Pons (tissue), 1 donor: ENCODE measurements at places on chromosomes 4 and X.
A peak's percentile ranks its signal among the peaks of the same experiment; 100 is the strongest.

GRCh38 chr4:149980121-149980682 is 98.0 kb upstream of the DCLK2 start:
- DNase-seq, result no peak

GRCh38 chr4:127708985-127709384 is 21.2 kb upstream of the SLC25A31 start:
- DNase-seq, result no peak

DNA sequence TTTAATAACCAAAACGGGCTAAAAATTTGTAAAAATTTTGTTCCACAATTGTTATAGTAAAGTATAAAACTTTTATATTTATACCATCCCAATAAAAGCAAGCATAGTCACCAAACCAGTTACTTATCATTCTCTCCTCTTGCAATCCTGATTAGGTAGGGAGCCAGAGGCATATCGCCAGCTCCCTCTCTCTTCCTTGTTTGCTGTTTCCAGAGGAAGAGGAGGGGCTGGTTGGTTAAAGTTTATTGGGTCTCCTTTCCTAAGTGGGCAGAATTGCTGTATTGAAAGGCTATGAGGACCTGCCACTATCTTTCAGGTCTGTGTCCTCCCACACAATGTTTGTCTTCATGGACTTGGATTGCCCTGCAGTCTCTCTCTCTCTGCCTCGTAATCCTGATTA is 29.6 kb upstream of the BBS12 start:
- DNase-seq, result no peak

DNA sequence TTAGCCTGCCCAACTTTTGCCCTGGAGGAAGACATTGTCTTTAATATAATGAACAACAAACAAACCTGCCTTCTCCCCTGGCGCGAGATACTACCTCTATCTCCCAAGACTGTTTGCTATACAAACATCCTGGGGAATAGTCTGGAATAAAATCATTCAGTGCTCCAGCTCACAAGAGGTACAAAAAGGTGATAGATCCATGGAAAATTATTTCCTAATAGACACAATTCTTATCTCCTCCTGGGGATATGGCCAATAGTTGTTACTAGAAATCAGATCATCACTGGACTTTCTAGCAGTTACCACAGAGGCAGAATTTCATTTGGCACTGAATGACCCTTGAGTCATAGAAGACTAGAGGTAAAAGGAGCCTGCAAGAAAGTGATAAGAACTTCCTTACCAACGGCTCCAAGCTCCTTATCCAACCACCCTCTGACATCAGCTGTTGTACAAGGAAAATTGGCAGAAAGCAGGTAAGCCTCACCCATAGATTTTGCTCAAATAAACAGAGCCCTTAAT is 38.1 kb downstream of the MID1 start:
- no peak for DNase-seq

GRCh38 chr4:135249024-135249423 is 1047.4 kb upstream of the PABPC4L start:
- DNase-seq, result no peak

- DNase-seq, result no peak
Observed at GRCh38 chr4:173591760-173592159, 61.7 kb upstream of the HAND2 start.

- DNase-seq, result no peak
Observed at GRCh38 chr4:101419336-101420135, 72.2 kb upstream of the PPP3CA start.

- DNase-seq, result no peak
Observed at GRCh38 chr4:87034527-87034926, 99.7 kb downstream of the AFF1 start.

DNA sequence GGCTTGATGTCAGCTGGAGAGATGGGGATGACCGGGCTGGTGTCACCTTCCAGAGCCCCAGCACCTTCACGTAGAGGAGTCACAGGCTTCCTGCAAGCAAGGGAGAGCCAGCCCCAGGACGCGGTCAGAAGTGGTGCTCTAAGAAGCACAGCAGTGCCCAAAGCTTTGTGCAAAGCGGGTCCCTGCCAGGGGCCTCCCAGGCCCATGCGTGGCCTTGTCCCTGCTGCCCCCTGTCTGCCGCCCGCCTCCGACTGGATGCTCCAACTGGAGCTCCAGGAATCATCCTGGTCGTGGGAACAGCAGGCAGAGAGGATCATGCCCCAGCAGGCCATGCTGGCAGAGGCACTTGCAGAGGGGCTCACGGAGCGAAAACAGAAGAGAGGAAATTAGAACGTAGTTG is 40.1 kb upstream of the LRPAP1 start:
- DNase-seq, result no peak

- peak; percentile 79 for DNase-seq
Observed at GRCh38 chr4:47065051-47065481, 33.7 kb downstream of the GABRB1 start.

GRCh38 chrX:16082470-16083085 is 40.8 kb upstream of the GRPR start:
- DNase-seq, result no peak

- DNase-seq, result peak; percentile 51
Observed at GRCh38 chr4:139403462-139403861, 50.5 kb upstream of the RAB33B start.

DNA sequence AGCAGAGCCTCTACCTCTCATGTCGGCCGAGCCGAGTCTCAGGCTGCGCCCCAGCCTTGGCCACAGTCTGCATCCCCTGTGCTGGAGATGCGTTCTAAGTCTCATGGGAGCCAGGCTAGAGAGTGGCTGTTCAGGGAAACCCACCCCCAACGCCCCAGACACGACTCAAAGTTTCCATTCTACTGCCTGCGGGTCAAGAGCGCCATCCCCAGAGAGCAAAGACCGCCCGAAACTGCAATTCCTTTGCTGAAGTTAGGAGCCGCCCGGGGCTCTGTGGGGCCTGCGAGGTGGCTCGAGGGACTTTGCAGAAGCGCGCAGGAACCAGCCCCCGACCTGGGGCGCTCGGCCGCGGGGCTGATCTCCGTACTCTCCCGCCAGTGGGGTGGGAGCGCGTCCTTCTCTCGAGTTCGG is 10.0 kb upstream of the ELF4 start:
- DNase-seq, result no peak

- DNase-seq, result no peak
Observed at GRCh38 chr4:128847082-128847724, 37.7 kb downstream of the JADE1 start.

GRCh38 chrX:48045410-48046311 is 25.8 kb downstream of the ZNF630 start:
- DNase-seq, result no peak

DNA sequence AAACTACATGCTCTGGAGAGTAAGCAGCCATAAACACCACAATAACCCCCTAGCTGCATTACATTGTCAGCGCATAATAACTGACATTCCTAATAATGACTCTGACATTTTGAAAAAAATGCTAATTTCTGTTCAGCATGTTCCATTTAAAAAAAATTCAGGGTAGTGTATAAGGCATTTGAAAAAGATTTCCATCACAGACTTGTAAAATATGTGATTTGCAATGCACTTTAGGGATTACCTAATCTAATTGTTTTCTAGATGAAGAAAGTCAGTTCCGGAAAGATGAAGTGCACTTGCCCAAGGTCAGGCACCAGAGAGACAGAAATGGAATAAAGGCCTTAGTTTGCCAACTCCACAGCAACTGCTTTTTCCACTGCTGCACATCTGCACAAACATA is 55.3 kb downstream of the FANCB start:
- no peak for DNase-seq

DNA sequence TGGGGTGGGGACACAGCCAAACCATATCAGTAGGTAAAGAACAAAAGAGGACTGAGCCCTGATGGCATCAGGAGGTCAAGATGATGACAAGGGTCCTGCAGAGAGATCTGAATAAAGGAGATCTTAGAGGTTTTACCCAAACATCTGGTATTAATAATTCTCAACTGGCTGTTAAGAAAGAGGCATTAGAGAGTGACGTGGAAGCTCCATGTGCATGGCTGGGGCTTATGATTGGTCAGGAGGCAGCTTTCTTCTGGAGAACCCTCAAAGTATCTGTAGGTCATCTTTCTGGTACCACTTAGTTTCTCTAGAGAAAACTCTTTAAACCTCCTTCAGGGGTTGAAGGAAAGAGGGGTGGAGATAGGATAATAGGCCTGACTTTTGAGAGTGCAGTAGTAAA is 18.7 kb downstream of the MGST2 start:
- DNase-seq, result no peak

- no peak for DNase-seq
Observed at GRCh38 chrX:22486296-22486695, 213.6 kb downstream of the CBLL2 start.

DNA sequence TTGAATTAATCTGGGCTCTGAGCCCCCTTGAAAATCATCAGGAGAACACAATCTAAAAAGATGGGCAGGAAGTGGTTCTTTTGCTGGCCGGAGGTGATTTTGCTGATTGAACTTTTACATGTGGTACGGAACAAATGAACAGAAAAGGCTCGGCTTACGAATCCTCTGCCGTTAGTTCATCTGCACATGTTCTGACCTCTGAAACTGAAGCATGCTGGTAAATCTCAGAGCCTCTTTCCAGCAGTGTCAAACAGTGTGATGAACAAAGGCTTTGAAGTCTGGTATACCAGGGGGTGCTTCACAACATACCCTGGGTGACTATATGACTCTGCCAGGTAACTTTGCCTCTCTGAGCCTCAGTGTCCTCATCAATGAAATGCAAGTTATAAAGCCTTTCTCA is 194.2 kb upstream of the C1QTNF7 start:
- DNase-seq, result no peak

DNA sequence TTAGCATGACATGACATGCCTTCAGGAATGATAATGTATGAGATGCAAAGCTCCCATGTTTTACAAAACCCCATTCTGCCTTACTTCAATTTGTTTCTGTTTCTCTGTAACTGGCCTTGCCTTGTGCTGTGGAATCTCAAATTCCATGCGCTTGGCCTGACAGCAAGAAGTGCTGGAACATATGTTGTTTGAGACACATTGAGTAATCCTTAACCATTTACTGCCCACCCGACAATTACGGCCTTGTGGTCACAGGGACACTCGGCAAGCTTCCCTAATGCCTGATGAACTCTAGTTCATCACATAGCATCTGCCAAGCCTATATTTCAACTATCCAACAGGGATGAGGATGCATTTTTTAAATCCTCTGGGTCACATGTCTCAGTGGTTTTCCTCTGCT is 226.4 kb upstream of the CASK start:
- no peak for DNase-seq
